ENCODE measurements at places on chromosomes 2 and 18.

DNA sequence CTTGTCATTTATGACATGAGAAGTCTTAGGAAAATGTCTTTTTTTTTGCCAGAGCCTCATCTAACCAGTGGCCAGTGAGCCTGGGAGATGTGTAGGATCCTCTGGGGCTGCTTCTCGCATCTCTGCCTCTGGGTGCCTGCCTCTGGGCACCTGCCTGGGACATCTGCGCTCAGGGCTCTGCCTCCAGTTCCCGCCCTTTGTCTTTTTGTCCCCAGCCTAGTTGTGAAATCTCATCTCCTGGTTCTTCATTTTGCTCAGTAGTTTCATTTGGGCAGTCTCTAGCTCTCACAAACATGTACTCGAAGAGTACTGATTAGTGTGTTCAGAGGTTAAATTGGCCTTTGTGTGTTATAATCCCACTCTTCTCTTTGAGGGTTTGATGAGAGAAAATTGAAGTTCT is 92.0 kb downstream of the LTBP1 start:
- no peak for DNase-seq

DNA sequence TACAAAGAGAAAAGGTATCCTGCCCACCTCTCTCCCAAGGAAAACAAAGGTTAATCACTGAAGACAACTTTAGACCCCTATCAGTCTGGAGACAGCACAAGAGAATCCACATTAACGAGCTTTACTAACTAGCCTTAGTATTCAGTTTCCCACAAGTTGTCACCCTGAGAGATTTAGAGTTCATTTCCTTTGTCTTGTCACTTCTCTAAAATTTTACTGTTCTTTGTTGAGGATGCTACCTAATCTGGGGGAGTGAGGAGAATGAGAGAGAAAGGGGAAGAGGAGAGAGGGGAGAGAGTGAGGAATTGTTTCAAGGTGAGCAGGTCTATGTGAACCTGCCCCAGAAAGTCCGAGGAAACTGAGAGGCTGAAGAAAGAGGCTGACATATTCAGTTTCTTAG is 28.4 kb downstream of the C2orf76 start:
- no peak for DNase-seq

DNA sequence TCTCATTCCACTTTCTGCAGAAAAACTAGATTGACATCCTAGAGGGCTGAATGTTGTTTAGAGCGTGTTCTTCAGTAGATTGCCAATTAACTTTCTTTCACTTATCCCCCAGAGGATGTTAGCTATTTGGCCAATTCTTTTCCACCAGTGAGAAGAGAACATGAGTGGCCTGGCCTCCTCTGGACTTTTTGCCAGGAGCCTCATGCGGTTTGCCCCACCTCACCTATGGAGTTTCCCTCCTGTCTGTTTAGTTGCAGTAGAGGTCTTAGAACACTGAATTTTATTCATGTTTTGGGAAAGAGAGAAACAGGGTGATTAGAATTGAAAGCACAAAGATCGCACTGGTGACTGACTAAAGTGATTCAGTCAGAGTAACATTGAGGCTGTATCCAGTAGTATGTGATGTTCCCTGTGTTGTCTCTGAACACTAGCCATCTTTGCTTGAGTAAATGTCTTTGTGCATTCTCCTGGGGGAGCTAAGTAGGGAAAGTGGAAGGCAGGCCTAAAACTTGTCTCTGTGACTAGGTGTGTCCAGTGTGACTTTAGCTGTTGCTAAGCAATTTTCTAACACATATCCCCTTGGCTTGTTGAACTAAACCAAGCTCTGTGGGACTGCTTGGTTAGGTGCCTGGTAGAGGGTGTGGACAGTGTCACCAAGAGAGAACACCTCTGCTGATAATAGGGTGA is 34.0 kb downstream of the UGP2 start:
- no peak for DNase-seq

- DNase-seq: no peak
Measured at GRCh38 chr2:128410035-128410757, 91.5 kb upstream of the HS6ST1 start.

DNA sequence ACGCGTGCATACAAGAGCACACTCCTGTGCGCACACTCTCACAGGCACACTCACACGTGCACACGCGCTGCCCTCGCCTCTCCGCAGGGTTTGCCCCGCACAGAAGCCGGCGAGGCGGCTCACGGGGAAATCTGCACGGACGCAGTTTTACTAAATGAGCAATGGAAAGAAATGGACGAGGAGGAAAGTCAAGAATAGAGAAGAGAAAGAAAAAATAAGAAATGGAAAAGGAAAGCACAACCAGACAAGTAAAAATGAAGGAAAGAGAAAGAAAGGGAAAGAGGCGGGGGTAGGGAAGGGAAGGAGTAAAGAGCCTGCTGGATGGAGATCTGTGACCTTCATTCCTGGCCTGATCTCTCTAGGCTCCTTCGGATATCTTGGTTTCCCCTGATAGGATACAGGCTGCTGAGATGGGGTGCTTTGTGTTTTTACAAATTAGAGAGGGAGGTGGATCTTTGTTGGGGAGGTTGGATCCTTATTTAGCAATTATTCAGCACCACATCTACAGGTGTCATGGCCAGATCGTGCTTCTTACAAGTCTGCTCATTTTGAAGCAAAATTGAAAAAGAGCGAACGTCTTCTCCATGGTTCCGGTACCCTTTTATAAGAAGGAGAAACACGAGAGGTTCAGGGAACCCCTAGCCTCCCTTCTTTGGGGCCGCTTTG is 693 bp upstream of the LRP2 start:
- DNase-seq: no peak

DNA sequence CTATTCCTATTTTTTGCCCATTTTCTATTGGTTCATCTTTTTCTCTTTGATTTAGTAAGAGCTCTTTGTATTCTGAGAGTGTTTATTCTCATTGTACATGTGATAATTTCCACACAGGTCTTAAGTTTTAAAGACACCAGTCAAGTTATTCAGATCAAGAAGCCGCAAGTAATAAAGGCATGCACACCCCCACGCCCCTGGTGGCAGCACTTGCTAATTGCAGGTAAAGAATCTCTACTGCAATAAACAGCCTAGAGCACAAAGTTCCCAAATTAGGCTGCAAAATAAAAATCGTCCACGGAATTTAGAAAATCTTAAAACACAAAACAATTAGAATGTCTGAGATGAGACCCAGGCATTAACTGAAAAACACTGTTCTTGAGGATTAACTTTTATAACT is 45.2 kb downstream of the ST3GAL5 start:
- peak; percentile 24 for DNase-seq

GRCh38 chr2:55951533-55951932 is 28.0 kb upstream of the EFEMP1 start:
- DNase-seq: no peak

- no peak for DNase-seq
Measured at GRCh38 chr2:222915092-222915957, 54.5 kb downstream of the ACSL3 start.

GRCh38 chr18:4284528-4284927 is 170.6 kb downstream of the DLGAP1 start:
- DNase-seq: no peak

DNA sequence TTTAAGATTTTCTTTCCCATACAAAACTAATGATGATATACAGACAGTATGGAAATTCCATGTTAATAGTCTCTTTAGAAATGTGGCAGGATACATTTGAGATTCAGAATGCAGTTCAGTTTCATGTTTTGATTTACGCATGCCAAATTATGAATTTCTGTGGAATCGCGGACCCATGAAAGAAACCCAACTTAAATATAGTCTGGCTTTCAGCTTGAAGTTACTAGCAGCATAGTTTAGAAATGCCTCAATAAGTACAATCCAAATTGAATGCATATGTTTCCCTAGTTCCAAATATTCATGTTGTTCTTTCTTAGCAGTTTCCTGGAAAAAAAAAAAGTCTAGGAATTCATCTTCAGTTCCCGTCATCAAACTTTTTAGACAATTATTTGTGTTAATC is 164.1 kb upstream of the RASGRP3 start:
- DNase-seq: no peak

GRCh38 chr2:205496772-205497171 is 185.5 kb upstream of the NRP2 start:
- no peak for DNase-seq

DNA sequence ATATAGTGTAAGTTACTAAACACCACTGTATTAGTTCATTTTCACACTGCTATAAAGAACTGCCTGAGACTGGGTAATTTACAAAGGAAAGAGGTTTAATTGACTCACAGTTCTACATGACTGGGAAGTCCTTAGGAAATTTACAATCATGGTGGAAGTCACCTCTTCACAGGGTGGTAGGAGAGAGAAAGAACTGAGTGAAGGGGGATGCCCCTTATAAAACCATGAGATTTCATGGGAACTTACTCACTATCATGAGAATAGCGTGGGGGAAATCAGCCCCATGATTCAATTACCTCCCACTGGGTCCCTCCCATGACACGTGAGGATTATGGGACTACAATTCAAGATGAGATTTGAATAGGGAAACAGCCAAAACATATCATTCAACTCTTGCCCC is 618.0 kb downstream of the NYAP2 start:
- no peak for DNase-seq

DNA sequence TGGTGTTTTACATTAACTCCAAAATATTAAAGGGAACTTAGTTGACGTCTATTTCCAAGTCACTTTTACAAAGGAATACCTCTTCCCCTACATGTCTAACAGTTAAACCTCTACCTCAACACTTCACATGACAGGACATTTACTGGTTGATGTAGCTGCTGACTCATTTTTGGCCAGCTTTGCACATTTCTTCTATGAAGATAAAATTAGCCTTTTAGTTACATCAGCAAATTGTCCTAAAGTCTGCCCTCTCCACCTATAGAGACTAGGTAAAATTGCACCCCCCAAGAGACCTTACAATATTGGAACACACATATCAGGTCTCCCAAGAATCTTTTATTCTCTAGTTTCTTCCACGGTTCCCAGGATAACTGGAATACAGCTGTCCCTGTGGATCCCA is 10.1 kb upstream of the CERS6 start:
- no peak for DNase-seq

GRCh38 chr2:175366815-175367214 is 185.3 kb upstream of the ATP5MC3 start:
- peak; percentile 13 for DNase-seq

GRCh38 chr2:60118917-60119316 is 434.5 kb downstream of the BCL11A start:
- no peak for DNase-seq

GRCh38 chr2:23551875-23552274 is 166.9 kb downstream of the KLHL29 start:
- DNase-seq: no peak

DNA sequence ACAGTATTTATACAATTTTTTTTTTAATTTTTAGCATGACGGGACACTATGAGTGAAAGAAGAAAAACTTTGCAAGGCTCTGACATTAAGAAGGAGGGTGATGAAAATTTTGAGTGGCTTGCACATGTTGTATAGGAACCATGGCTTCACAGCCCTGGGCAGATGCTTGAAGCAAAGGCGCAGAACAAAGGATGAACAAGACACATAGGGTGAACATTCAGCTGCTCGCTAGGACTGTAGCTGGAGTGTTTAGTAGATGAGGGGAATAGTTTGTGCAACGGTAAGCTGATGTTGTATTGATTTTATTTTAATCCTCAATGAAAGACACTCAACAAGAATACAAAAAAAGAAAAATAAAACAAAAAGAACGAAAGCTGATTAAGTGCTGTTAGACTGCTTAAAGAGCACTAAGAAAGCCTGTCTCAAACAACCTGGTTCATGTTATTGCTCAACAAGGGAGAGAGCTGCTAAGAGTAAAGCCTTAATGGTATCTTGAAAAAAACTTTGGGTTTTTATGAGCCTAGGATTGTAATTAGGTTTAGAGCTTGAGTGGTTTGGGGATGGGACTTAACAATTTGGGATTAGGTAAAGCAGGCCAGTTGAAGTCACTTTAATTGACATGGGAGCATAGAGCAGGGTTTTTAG is 41.2 kb upstream of the GCFC2 start:
- DNase-seq: no peak

- DNase-seq: no peak
Measured at GRCh38 chr2:116680256-116680936, 1134.1 kb upstream of the DDX18 start.

- no peak for DNase-seq
Measured at GRCh38 chr2:230828272-230828961, 36.3 kb upstream of the ITM2C start.

DNA sequence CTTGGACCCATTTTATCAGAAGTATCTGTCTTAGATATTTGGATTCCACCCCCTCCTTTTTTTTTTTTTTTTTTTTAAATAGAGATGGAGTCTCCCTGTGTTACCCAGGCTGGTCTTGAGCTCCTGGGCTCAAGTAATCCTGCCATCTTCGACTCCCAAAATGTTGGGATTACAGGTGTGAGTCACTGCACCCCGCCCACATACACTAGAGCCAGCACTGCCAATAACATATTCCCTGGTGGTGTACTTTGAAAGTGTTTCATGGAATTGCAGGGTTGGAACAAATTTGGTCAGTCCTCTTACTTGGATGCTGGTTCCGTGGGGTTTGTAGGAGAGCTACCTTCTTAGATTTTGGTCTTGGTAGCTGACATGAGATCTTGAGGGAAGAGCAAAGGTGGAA is 15.0 kb downstream of the PDCL3 start:
- DNase-seq: no peak

DNA sequence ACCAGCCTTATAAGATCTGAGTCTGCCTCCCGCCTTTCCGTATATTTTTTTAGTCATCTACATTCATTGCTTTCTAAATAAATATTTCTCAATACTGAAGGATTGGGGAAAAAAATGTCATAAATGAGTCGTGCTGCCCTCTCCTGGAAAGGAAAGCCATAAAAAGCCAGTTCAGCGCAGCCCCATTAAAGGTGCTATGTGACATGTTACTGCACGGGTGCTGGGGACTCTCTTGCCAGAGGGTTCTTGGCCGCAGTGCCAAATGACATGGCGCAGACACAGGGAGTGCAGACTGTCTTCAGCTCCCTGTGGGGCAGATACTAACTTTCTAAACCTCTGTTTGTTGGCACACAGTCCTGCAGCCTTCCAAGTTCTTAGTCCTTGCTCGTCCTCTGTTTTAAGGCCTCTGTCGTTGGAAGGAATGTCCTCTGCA is 53.7 kb upstream of the MAP3K20 start:
- DNase-seq: no peak

DNA sequence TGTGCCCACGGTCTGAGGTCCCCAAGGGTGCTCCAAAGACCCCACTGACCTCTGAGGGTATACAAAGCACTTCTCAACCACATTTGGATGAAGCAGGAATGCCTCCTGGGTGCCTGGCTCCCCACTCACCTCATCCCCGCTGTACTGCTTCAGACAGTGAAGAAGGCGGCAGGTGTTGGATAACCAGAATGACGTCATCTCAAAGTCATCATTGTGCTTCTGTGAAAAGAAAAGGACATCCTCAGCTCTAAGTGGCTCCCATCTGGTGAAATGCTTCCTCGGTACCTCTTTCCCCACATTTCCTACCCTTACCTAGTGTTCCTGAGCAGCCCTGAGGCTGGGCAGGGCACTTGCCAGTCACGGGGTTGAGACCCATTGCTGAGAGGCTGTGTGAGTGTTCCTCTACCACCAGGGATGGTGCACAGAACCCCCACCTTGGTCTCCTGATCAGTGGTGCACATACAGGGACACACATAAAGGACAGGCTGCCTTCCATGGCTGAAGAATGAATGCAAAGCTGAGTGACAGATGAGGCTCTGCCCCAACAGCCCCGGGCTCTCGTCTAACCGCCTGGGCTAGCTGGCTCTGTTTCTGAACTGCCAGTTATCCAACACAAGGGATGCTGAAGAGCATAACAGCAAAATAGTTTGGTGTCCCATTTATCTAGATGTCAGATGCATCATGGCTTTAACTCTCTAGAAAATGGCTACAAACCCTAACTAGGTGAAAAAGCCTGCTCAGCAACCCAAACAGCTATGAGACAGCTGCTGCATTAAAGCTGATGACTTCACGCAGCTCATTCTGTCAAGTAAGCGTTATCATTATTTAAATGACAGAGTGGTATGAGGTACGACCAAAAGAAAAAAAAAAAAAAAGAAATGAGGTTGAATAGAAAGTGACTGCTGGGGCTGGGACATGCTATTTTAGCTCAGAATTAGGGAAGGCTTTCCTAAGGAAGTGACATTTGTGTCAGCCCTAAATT is 28.2 kb upstream of the ACAA2 start:
- DNase-seq: no peak

Measured in CD4-positive, alpha-beta T cell treated with Interleukin-4 for 4 hours (primary cell).